ENCODE measurements at places on chromosomes 5 and 9.

GRCh38 chr9:17927616-17928015 is 348.8 kb downstream of the SH3GL2 start:
- no peak for DNase-seq

DNA sequence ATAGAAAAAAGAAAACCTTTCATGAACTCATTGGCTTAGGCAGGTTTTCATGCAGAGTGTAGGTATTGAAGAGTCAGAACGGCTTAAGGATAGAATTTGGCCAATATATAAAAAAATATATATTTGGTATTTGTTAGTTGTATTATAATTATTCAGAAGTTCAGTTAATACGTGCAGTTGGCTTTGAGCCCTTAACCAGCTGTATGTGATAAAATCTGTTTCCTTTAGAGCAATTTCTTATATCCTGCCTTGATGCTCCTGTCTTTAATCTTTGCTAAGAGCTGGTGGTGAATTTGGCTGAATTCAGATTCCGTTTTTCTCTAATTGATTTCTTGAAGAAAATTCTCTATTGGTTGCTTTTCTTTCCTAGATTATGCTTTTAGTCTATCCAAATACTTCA is 3.7 kb downstream of the ANXA1 start:
- no peak for DNase-seq

GRCh38 chr5:16921211-16921610 is 14.9 kb downstream of the MYO10 start:
- peak; percentile 31 for DNase-seq

DNA sequence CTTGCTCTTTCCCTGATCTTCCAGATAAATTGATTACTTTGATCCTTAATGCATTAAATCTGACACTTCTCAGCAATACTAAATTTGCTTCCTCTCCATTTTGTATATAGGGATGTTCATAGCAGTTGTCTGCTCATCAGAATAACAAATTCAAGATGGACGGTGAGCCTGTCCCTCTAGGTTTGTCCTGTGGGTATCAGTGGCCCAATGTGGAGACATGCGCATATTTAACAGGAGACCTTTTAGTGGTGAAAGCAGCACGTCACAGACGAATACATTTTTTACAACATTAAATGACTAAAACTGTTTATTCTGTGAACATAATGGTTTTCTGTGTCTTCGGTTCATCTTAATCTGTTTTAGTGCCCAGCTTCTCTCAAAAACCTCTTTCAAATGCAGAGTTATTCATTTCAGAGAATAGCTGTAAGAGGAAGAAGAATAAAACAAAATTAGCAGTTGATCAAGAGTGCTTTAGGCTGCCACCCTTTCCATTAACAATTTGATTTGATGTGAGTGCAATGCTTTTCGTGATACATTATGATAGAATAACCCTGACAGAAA is 1970.4 kb upstream of the WWC1 start:
- DNase-seq, result no peak

GRCh38 chr5:126450346-126450745 is 27.1 kb downstream of the GRAMD2B start:
- DNase-seq, result no peak

- DNase-seq, result no peak
These were observed 25.4 kb downstream of the ADAMTS16 start for GRCh38 chr5:5165541-5166002.

DNA sequence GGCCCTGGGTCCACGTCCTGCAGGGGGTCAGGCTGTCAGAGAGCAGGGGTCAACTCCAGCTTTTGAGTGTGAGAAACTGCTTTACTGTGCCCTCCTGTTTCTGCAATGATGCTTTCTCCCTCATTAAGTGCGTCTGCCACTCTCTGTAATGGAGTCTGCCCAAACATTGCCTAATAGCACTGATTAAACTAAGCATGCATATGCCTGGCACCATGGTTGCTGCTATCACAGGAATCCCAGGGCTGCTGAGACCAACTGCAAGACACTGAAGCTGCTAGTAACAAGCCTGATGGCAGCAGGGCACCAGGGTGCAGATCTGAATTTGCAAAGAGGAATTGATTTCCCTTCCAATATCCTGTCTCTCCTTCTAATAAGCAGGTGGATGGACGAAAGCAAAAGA is 125.3 kb downstream of the SLC24A2 start:
- DNase-seq, result no peak

GRCh38 chr5:143594902-143595818 is 191.7 kb upstream of the NR3C1 start:
- no peak for DNase-seq

DNA sequence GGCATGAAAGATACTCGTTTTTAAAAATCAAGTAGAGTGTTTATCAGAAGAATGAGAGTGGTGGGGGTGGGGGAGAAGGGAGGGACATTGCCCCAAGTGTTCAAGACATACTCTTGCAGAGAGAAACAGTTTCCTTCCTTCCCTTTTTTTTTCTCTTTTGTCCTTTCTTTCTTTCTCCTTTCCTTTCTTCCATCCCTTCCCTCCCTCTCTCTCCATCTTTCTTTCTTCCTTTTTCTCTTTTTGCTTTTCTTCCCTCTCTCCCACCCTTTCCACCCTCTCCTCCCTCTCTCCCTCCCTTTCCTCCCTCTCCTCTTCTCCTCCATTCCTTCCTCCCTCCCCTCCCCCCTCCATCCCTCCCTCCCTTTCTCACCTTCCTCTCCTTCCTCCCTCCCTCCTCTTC is 478.3 kb upstream of the EDIL3 start:
- no peak for DNase-seq

DNA sequence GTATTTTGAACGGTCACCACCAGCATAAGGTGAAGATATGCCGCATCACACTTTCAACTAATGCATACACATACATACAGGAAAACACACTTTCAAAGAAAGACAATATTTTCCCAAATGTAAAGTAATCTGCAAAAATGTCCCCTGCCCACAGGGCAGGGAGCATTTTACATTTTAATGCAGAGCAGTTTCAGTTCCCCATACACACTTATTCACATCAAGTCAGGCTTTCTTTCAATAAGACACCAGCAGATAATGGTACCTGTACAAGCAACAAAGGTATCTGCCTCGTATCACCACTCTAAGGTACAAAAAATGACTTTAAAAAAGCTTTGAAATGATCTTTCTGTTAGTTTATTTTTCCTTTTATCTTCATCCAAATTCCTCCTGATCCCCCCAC is 247.1 kb upstream of the CCNG1 start:
- no peak for DNase-seq

DNA sequence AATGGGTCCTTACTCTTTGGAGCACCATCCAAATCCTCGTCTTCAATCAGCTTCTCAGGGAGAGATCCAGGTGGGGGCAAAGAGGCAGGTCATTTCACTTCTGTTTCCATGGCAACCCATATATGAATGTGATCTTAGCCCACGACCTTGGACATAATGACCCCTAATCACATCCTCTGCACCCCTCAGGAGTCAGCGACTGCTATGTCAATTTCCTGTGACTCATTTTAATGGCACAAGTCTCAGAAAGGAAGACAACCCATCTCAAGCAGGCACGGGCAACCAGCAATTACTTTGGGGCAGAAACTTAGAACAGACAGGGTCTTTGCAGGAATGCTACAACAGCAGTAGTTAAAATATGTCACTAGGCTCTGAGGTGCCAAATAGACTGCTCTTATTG is 591.2 kb downstream of the TLR4 start:
- no peak for DNase-seq

DNA sequence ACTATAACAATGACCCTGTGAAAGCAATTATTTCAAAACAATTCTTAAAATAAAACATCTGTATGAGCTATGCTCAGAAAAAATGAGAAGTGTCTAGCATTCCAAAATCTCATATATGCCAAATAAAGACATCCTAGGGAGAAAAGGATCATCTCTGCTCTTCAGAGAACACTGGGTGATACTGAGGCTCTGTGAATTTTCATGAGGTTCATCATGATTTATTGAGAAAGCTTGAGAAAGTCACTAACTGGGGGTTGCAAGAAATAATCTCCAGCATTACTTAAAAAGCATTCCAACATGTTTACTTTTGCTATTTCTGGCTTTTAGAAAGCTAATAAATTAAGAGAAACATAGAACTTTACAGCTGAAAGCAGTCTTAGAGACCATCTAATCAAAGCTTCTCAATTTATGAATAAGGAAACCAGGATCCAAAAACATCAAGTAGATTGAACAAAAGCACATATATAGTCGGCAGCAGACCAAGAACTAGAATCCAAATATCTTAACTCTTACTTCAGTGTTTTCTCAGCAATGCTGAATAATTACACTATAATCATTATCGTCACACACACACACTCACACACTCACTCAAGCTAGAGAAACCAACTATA is 372.8 kb downstream of the NR2F1-AS1 start:
- peak; percentile 83 for DNase-seq

DNA sequence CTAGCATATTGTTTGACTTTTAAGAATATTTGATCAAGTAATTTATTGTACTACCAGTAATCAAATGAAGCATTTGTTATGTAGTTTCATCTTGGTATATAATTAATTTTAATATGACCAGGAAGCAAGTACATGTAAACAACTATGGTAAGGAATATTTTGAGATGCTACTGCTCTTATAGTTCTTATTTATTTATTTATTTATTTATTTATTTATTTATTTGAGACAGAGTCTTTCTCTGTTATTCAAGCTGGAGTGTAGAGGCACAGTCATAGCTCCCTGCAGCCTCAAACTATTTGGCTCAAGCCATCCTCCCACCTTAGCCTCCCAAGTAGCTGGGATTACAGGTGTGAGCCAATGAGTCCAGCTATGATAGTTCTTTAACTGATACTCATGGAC is 8.1 kb downstream of the PPIP5K2 start:
- DNase-seq, result no peak

- peak; percentile 41 for DNase-seq
These were observed 98.5 kb upstream of the SPATA31C2 start for GRCh38 chr9:88236511-88237478.

DNA sequence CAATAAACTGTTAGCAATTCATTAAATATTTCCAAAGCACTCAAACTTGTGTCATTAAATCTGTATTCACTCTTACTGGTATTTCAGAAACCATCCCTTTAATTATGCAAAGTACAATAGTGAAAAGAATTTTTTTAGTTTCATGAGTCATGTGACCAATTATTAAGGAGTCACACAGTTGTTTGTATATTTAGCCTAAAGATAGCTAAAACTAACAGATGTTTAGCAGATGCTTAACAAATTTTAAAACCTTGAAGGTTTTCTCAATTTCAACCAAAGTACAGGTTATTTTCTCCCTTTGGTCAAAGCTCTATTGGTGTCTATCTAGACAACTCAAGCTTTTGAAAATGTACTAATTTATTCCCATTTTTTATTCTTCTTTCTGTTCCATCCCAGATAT is 44.1 kb downstream of the PJA2 start:
- no peak for DNase-seq

GRCh38 chr9:106731910-106732309 is 131.1 kb upstream of the ZNF462 start:
- no peak for DNase-seq

DNA sequence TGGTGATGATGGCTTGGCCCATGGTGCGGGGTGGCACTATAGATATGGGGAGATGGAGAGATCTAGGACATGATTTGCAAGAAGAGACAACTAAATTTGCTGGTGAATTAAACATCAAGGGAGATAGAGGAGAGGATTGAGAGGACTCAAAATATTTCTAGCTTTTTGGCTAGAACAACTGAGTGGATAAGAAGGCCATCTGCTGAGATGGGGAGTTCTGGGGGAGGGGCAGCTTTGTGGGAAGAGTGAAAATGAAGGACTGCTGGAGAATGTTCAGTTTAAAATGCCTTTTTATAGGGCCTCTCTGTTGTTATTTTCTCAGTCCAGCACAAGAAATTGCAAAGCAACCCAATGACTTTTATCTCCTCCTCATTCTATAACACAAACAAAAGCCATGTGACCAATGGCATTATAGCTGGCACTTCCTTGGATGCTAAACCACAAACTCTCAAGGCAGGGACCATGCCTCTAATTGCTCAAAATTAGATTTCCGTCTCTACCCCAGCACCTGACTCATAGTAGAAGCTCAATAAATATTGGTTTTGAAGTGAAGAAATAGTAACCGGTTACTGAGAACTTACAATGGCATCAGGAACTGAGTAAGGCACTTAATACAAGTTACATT is 29.8 kb downstream of the JAKMIP2 start:
- no peak for DNase-seq

GRCh38 chr9:131334629-131335367 is 45.3 kb downstream of the PLPP7 start:
- DNase-seq, result no peak

DNA sequence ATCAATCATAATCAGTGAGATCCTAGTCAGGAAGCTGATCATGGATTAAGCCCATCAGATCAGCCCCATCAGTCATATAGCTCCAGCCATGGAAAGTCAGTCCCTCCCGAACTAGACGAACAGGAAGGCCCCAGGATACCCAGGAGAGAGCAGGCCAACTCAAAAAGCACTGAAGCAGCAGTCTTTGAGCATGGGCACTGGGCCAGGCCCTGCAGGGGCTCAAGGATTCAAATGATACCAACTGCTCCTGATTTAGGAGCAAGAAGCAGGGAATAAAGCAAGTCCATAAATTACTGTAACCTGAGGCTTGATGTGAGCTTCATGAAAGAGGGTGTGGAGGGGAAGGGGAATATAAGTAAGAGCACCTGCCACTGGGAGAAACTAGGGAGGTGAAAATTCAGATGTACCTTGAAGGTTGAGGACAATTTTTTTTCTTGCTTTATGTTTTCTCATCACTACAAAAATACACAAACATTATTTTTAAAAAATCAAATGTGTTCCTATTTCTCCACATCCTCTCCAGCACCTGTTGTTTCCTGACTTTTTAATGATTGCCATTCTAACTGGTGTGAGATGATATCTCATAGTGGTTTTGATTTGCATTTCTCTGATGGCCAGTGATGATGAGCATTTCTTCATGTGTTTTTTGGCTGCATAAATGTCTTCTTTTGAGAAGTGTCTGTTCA is 115.2 kb downstream of the SIL1 start:
- DNase-seq, result no peak

DNA sequence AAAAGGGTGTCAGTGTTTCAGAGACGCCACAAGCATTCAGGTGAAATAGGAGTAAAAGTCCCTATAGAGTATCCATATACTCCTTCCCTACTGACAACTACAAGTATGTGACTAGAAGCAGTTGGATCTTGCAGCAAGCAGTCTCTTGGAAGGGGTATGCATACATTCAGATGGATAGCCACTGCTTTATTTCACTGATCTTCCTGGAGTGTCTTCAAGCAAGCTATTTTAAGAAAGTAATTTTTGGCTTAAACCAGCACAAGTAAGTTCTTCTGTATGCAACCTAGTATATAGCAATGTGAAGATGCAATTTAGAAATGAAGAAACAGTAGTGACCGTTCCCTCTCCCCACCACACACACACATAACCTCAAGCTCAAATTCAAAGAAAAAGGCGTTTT is 446.8 kb upstream of the CDH18 start:
- no peak for DNase-seq

Data from fibroblast of skin of abdomen (primary cell).